ENCODE measurements at places on chromosomes 3 and 15.

GRCh38 chr15:66261056-66261455 lies 7.5 kb upstream of the MEGF11 start:
- DNase-seq = no peak

GRCh38 chr3:104939196-104939595 lies 427.5 kb upstream of the ALCAM start:
- no peak for DNase-seq

- no peak for DNase-seq
These were observed 214.9 kb upstream of the NR2F2 start for GRCh38 chr15:96115642-96116041.

- DNase-seq = no peak
These were observed 12.4 kb downstream of the BMF start for GRCh38 chr15:40096094-40096891.

- DNase-seq = no peak
These were observed 70.9 kb downstream of the CGGBP1 start for GRCh38 chr3:87987952-87988351.

- no peak for DNase-seq
These were observed 137.6 kb downstream of the GOLIM4 start for GRCh38 chr3:167958141-167958540.

- no peak for DNase-seq
These were observed 146.2 kb downstream of the KLF13 start for GRCh38 chr15:31472636-31473384.

GRCh38 chr3:45677033-45677446 lies 12.2 kb upstream of the SACM1L start:
- no peak for DNase-seq

- DNase-seq = no peak
These were observed 514 bp downstream of the MBNL1 start for GRCh38 chr3:152269056-152269830.

- no peak for DNase-seq
These were observed 97.7 kb upstream of the NUDT16 start for GRCh38 chr3:131283862-131284261.

- no peak for DNase-seq
These were observed 112.5 kb upstream of the TGFBR2 start for GRCh38 chr3:30493911-30494311.

DNA sequence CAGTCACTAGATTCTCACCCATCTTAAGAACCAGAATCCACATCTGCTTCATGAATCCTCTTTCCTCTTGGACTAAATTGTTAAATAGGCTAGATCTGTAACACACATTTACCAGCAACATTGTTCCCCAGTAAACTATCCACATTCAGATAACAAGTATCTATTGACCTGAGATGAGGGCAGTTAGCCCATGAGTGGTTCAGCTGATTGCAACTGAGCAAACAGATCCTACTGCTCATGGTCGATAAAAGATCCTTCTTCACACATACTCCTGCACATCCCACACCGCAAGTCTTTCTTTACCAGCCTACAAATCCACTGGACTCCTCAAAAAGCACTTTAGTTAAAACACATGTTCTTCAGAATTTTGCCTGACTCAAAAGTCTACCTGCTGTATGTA lies 59.2 kb downstream of the UACA start:
- DNase-seq = no peak

DNA sequence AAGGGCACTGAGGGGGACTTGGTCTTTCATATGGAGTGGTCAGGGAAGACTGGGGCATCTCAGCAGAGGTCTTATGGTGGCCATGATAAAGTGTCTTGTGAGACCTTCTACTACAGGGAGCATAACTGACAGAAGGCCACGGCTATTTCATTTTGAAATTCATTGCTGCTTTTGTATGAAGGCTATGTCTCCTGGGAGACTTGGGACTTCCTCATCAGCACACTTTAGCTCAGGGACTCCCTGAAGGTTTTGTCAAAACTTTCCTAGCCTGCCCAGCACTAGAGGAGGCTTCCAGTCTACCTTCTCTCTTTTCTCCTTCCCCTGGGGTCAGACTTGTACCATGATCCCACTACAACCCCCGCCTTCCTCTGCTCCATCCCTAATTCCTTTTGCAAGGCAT lies 77.2 kb upstream of the RASGRF1 start:
- DNase-seq = no peak

DNA sequence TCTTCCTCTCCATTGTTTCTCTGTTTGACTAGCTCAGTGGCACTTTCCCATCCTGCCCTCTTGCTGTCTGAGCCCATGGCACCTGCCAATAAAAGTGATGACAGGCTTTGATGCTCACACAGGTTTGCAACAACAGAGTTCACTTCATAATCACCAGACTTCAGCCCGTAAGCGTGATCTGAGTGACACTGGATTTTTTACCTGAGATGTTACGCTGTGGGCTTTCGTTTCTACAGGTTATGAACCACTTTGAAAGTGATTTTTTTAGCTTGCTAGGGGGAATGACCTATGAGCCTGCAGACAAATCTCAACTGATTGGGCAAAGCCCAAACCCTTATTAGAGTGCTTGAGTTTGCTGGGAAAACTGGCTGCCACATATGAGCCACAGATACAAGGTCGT lies 173.9 kb upstream of the ICE2 start:
- no peak for DNase-seq
